SK-N-SH (cell line): ENCODE measurements at places on chromosomes 12 and 14.

- DNase-seq: no peak
Measured at GRCh38 chr12:105773471-105773870, 365.3 kb downstream of the NUAK1 start.

DNA sequence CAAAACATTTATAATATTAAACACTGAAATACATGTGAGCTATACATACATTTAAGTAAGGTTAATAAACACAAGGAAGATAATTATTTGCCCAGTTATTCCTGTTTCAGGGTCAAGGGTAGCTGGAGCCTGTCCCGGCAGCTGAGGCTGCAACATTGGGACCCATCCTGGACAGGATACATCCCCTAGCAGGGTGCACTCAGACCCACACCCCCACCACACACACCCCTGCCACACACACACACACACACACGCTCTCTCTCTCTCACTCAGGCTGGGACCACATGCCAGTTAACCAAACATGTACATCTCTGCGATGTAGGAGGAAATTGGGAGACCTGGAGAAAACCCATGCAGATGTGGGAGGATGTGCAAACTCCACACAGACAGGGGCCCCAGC is 112.6 kb upstream of the TMCC3 start:
- DNase-seq: no peak

GRCh38 chr12:18969512-18969911 is 160.0 kb upstream of the PLEKHA5 start:
- DNase-seq: no peak

GRCh38 chr12:42576374-42576773 is 13.2 kb downstream of the PRICKLE1 start:
- DNase-seq: no peak
